Stimulated activated CD4-positive, alpha-beta T cell treated with anti-CD3 and anti-CD28 coated beads, Interleukin-4, amount 100 ng/mL, for 4 hours (primary cell): ENCODE measurements at places on chromosomes 2 and 18.

GRCh38 chr2:47272031-47272864 lies 117.1 kb upstream of the STPG4 start:
- peak; percentile 52 for DNase-seq

GRCh38 chr2:120591572-120591971 lies 144.1 kb upstream of the GLI2 start:
- DNase-seq: no peak

- no peak for DNase-seq
These were observed 464.2 kb upstream of the NRP2 start for GRCh38 chr2:205218056-205218455.

DNA sequence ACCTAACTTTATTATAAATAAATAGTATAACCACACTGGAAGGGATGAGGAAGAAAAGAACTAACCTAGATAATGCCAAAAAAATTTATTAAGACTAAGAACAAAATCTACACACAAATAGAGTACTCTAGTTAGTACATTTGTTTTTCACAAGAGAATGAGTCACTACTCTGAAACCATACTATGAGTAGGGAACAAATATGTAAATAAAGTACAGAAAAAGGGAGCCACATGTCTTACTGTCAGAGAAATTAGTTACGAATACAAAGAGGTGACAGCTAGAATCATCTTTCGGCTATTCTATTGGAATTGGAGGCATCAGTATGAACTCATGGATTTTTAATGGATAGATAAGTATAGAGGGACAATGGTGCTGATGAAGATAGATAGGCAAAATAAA lies 150.5 kb downstream of the COPS8 start:
- no peak for DNase-seq

DNA sequence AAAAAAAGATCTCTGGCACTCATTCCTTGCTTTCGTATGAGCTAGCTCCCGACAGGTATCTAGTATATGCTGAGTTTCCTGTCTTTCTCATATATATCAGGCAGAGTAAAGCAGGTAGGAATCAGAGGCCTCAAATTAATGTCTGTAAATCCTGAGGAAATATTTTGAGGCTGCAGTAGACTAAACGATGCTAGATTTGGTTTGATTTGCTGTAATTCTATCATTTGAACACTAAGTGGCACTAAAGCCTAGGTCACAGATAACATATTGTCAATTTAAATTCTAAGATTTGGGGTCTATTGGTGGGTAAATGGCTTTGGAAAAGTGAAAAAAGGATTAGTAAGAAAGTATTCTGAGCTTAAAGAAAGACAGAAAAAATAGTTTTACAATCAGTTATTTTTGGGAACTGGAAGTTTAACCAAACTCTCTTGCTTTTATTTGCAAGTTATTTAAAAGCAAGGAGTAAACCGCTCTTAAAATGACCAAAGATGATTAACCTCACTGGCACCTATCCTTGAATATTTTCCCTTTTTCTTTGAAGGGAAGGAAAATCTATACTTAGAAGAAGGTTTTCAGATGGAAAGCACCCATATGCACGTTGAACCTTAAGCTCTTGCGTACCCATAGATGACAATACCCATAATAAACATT lies 37.6 kb upstream of the SLC4A10 start:
- DNase-seq: no peak

DNA sequence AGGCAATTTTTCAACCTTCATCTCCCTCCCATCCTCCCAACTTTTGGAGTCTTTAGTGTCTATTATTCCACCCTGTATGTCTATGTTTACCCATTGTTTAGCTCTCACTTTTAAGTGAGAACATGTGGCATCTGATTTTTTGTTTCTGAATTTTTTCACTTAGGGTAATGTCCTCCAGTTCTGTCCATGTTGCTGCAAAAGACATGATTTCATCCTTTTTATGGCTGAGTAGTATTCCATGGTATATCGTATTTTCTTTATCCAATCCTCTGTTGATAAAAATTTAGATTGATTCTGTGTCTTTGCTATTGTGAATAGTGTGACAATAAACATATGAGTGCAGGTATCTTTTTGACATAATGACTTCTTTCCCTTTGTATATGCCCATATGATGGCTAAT lies 48.2 kb downstream of the G6PC2 start:
- DNase-seq: no peak

DNA sequence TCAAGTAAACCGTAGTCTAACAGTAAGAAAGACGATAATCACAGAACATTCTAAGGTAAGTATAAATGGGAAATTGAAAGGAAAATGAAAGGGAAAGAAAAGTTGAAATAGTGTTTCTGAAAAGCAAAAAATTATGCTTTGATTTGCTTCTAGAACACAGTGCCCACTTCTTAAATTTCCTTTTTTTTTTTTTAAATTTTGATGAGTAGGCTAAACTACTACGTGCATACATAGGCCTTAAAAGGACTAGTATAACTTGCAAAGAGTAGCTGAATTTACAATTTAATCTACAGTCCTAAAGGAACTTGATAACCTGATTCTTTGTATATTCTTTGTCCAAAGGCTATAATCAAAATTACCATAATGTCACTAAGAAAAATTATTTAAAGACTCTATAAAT lies 325.3 kb downstream of the PAX3 start:
- DNase-seq: no peak

- DNase-seq: no peak
These were observed 759 bp downstream of the PPP4R3B start for GRCh38 chr2:55616551-55617174.

GRCh38 chr2:226398580-226398979 lies 401.0 kb downstream of the IRS1 start:
- DNase-seq: no peak

DNA sequence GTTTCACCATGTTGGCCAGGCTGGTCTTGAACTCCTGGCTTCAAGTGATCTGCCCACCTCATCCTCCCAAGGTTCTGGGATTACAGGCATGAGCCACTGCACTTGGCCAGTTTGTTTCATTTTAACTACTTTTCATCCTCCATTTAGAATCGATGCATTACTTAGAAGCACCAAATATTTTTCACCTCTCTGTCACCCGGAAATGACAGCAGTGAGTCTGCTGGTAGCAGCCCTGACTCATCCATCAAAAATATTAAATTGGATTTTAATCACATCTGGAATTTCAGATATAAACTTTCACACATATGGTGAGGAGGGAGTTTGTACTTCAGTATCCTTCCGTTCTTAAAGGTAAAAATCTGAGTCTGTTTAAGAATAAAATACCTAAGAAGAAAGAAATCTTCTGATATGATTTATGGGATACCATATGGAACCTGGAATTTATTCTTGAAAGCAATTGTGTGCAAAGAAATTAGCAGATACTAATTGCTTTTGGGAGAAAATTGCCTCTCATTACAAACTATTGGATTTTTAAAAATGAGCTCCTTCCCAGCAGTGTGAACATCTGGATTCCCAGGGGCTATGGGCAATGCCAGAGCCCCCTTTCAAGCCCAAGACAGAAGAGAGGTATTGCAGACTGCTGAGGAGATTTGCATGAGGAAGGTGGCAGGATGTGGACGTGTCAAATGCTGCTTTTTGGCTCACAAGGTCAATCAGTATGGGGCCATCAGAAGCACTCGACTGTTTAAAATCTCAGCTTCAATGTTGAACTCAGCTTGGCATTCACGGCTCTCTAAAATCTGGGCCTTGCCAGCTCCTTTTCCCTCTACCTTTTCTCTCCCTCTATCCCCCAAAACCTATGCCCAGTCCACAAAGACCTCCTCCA lies 279.5 kb upstream of the SIX2 start:
- DNase-seq: no peak

GRCh38 chr2:113038291-113038690 lies 14.4 kb downstream of the IL36B start:
- DNase-seq: no peak

- no peak for DNase-seq
These were observed 167.8 kb downstream of the HNMT start for GRCh38 chr2:138132108-138132507.

GRCh38 chr2:206379266-206379665 lies 64.1 kb upstream of the ADAM23 start:
- no peak for DNase-seq

GRCh38 chr2:39304200-39304599 lies 60.4 kb upstream of the CDKL4 start:
- DNase-seq: no peak

- no peak for DNase-seq
These were observed 81.5 kb upstream of the PTPRM start for GRCh38 chr18:7485616-7486015.

- DNase-seq: no peak
These were observed 143.0 kb upstream of the RASGRP3 start for GRCh38 chr2:33333433-33333832.

- no peak for DNase-seq
These were observed 666.0 kb downstream of the DSC3 start for GRCh38 chr18:30376515-30376914.

GRCh38 chr2:159895258-159896065 lies 97.5 kb upstream of the CD302 start:
- no peak for DNase-seq

DNA sequence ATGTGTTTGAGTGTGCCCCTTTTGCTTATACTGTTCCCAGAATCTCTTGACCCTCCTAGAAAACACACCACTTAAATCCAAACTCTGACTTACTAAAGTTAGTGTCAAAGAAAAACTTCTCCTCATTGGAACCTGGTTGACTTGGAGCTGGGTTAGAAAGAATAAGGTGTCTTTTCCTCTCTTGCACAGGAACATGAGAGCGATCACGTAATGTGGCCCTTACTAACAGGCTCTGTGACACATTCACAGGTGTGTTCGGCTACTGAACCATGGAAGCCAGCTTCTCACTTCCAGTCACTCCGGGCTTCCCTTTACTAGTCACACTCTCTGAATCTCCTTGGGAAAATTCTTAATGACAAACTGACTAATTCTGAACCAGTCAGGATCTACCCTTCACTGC lies 5.4 kb upstream of the POU3F3 start:
- DNase-seq: no peak

DNA sequence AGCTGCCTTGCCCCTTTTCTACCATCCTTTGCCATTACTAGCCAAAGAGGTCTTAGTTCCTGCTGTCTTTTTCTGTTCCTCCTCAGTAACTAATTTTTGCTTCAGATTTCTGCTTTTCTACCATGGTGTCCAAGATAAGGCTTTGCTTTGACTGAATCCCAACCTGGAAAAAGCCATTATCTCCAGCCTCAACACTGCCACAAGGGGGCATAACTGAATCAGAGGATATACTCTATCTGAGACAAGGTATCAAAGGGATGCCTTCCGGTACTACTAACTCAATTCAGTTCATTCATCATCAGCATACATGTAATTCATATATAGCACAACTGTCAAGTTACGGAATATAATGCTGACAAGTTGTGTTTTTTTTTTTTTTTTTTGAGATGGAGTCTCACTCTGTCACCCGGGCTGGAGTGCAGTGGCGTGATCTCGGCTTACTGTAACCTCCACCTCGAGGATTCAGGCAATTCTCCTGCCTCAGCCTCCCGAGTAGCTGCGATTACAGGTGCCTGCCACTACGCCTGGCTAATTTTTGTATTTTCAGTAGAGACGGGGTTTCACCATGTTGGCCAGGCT lies 11.4 kb downstream of the OSGEPL1 start:
- peak; percentile 11 for DNase-seq

DNA sequence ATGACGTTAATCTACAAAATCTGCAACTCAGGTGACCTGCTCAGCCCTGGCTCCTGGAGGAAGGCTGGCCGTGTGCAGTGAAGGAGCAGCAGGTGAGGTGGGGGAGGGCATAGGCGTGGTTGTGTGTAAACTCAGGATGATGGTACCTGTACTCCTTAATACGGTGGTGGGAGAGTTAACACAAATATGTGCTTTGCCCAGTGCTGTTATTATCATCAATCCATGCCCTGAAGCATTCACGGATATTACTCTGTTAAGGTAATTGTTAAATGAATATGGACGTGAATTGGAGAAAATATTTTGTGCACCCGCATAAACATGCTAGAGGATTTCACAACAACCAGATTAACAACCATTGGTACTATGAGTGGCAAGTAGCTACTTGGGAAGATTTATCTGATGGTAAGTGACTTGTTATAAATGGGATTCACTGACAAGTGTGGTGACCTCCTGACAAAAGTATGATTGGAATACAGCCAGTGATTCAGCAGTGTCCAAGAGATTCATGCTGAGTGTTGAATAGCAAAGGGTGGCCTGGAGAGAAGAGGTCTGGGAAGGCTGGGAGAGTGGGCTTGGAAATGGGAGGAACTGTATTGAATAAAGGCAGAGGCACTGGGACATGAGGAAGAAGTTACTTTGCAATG lies 194.1 kb downstream of the TPGS2 start:
- DNase-seq: no peak

DNA sequence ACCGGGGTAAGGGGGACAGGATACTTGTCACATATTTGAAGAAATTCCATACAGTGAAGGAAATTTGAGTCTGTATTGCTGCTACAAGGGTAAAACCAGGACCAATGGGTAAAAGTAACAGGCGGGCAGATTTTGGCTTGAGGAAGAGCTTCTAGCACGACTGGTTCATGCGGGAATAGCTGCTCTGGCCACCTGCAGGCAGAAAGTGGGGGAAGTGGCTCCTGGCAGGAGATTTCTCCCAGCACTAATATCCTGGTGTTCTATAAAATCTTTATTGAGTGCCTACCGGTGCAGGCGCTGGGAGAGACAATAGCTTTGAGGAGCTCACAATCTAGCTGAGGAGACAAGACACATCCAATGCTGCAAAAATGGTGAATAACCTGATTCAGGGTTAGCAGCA lies 198.5 kb downstream of the LOXHD1 start:
- DNase-seq: no peak

DNA sequence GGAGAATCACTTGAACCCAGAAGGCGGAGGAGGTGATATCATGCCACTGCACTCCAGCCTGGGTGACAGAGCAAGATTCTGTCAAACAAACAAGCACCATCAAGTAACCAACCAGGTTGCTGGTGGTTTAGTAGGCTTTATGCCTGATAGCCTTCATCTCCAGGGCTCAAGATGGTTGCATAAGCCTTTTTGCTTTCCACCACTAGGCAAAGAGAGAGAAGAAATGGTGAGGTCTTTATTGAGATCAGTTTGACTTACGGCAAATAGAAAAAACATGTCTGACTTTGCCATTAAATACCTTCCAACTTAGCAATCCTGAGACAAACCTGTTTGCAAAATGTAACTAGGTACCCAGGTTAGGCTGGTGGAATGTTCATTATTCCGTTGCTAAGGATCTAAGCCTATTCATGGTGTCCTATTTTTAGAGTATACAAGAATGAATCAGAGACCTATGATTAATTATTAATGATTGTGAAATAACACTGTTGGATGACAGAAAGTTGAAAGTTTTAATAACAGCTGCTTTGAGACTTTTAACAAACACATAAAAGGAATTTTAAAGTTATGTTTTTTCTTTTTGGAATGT lies 53.5 kb upstream of the SLC38A11 start:
- DNase-seq: no peak

GRCh38 chr18:9001209-9001608 lies 101.3 kb upstream of the NDUFV2 start:
- DNase-seq: no peak

DNA sequence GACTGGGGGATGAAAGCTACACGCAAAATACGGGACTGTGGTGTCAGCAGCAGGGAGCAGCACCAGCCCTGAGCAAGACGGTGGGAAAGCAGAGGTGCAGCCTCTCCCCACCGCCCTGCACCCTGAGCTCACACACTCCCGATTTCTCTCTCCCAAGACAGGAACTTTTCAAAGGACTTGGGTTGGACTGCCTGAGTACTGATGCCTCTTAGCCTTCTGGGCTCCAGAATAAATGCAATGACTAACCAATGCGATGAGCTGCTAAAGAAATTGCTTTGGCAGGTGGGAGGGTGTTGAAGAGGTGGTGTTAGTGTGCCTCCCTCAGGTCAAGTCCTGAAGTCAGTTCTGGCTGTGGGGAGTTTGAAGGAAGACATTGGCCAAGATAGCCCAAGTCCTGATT lies 9.6 kb downstream of the TRIM54 start:
- DNase-seq: no peak
